ENCODE measurements at places on chromosomes 3 and 15.

DNA sequence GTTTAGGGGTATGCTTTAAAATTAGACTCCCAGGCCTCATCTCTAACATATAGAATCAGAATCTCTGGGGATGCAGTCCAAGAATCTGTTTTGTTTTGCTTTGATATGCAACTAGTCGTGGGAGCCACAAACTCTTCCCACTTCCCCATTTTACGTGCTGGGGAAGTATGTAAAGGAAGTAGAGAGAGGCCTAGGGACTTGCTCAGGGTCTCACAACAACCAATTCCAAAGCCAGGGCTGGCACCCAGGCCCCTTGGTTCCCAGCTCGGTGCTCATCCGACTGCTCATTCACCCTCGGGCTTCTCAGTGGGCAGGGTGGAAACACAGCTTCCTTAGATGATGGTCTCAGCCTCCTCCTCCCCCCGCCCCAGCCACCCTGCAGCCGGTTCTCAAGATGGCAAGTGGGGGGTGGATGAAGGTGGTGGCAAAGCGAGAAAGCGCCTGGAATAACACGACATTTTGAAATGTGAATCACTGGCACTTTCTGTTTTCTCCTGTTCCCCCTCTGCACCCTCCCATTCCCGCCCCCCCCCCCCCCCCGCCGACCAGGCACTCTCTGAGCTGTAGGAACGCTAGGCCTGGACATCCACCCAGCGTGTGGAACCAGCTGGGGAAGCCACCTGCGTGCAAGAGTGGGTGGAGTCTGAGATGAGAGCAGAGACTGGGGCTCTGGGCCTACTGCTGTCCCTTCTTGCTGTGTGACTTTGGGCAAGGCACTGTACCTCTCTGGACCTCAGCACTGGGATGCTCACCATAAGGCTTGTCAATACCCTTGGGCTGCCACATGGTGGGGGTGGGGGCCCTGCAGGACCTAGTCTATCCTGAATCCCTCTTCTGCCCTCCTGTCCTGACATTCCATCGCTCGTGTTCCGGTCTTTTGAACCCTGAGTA, 214.5 kb downstream of the RPLP1 start:
- no peak for DNase-seq

DNA sequence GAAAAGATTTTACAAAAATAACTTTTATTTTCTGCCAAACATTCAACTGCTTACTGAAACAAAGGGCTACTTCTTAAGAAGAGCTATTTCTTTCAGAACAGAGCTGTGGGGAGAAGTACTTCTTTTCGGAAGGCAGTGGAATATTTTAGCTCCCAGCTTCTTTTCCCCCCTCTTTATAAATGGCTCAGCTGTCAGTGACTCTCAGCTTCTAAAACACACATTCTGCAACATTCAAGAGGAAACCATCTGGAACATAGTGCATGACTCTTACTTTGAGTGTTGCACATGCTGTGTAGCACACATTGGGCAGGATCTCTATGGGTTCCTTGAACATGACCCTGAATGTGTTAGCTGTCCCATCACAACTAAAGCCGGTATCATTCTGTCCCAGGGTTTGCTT, 7.0 kb upstream of the C15orf40 start:
- no peak for DNase-seq

GRCh38 chr3:176247191-176247590, 950.1 kb downstream of the TBL1XR1 start:
- no peak for DNase-seq

- no peak for DNase-seq
These were observed 55.8 kb upstream of the DGKG start for GRCh38 chr3:186417791-186418190.

GRCh38 chr15:63072023-63072650, 29.6 kb downstream of the TPM1 start:
- DNase-seq, result no peak

- no peak for DNase-seq
These were observed 229.7 kb downstream of the SLCO3A1 start for GRCh38 chr15:92083190-92083589.

DNA sequence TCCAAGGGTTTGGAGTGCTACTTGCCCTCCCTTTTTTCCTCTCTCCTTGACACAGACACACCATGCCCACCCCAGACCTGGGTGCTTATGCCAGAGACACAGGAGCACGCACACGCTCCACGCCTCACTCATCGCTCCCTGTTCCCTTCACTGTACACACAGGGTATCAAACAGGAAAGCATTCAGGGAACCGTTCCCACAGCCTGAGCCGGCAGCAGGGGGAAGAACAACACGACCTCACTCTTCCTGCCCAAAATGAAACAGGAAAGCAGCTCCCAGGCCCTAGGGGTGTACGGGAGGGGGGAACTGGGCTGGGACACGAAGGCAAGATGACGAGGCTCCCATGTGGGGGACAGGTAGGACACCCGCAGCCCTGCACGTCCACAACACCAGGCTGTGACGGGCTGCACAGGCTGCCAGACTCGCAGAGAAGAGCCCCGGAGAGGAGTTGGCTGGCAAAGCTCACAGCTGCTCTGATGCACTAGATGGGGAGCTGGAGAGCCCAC, 11.2 kb downstream of the DLL4 start:
- DNase-seq, result no peak

- DNase-seq, result no peak
These were observed 260.5 kb downstream of the C3orf38 start for GRCh38 chr3:88410259-88410658.

GRCh38 chr15:87981969-87982368, 274.6 kb downstream of the NTRK3 start:
- DNase-seq, result no peak

DNA sequence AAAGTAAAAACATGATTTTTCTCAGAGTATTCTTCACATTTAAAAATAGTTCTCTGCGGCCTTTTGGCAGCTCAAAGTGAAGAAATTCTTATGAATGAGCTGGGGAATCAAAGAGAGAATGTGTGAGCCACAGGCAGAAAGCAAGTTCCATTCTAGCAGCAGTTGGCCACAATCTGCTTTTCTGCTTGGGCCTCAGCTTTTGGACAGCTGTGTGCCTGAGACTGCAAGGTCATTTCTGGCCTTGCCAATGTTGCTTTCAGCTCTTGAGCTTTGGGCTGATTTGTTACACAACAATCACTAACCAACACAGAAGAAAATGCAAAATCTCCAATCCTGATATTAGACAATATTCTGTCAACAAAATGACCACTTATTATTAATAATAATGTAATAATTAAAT, 14.4 kb upstream of the TM4SF4 start:
- DNase-seq, result no peak

DNA sequence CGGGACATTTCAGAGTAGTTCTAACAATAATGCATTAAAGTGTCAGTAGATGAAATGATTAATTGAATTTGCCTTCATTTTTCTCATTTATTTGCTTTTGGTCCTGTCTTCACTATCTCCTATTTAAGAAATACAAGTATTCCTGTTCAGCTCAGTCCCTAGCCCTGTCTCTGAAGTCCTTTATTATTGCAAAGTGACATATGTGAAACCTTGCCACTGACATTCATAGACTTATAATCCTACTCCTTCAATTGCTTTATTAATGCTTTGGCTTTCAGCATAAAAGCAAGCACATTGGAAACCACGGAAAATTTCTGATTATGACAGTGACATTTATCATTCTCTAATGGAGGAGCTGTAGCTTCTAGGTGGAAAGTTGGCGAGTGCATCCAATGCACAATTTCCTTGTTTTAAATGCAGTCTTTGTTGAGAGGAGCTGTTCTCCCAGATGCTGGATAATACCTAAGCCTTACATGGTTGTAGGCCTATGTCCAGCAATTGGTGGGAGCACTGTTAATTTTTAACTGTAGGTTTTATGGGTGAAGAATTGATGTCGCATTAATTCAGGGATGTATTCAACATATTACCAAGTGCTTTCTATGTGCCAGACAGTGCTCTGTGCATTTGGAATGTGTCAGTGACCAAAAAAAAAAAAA, 337.8 kb downstream of the FEZF2 start:
- DNase-seq, result no peak

DNA sequence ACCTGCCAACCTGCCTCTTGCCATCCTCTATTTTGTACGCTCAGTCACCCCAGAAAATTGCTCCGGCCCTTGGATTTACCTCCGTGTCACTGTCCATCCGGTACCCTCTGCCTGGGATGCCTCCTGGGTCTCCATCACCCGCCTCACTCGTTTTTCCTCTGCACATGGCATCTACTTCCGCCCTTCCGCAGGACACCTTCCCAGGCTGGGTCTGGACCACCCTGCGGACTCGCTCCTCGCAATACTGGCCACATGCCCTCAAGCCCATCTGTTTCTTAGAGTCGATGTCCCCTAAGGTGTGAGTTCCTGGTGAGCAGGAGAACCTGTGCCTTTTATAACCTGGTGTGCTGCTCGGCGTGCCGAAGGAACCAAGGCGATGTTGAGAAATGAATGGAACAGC, 58.5 kb downstream of the APBA2 start:
- DNase-seq, result no peak

- DNase-seq, result no peak
These were observed 2.5 kb downstream of the SNRK start for GRCh38 chr3:43288850-43289249.

DNA sequence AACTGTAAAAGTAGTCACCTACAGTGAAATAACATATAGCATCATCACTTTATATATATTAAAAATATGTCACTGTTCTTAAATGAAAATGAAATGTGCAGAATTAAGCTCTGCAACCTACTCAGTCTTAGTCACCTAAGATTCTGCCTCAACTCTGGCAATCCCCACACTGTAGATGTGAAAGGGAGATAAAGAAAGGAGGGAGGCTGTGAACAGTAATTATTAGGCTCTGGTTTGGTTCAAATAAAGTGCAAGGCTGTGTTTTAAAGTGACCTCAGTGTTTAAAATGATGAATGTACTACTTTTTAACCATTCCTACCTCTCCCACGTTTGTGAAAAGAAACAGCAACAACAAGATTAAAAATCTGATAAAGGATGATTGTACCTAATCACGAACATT, 72.2 kb downstream of the ATP8B4 start:
- DNase-seq, result no peak

GRCh38 chr3:152466784-152467183, 198.1 kb downstream of the MBNL1 start:
- DNase-seq, result no peak

DNA sequence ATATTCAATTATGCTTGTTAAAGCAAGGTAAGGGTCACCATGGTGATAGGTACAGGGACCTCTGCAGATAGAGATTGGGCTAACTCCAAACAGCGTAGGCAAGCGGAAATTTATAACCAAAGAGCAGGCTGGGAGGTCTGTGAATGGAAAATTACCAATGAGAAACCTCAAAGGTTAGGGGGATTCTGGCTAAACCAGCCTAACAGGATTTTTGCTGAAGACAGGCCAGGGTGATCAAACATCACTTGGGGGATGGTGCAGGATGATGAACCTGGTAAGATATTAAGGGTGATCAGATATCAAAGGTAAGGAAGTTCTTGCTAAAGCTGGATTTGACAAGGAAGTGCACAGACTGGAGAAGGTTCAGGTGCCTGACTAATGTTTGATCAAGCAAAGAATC, 35.3 kb upstream of the SNRPN start:
- DNase-seq, result no peak

DNA sequence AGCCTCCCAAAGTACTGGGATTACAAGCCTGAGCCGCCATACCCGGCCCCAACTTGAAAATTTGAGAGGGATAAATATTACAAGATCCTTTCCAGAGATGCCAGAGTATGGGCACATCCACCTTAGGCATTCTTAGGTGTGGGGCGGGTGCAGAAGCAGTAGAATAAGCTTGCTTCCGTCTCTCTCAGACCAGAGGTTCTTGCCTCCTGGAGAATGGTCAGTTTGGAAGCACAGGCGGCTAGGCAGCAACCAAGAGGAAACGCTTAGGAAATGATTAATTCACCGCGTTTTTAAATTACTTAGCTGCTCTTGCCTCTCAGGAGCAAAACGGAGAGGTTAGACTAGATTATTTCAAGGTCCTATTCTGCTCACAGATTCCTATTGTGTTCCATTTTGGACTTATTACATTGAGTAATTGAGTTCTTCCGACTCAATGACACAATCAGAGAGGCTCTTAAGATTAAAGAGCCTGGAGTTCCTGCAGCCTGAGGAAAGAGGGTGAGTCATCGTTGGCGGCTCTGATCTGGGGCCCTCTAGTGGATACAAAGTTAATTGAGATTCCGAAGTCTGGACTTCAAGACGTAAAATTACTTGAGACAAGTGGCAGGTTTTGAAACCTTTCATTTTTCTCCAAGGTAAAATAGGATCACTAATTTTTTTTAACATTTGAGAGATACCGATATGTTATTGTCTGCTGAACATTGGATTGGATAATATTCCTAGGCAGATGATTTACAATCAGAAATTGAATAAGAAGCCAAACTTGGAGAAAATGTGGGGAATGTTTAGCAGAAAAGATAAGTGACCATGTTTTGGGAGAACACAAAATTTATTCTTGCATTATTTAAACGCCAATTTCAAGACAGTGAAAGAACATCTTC, 5.8 kb upstream of the TOPAZ1 start:
- DNase-seq, result no peak

- DNase-seq, result no peak
These were observed 1.9 kb upstream of the ADPGK start for GRCh38 chr15:72785432-72785831.

DNA sequence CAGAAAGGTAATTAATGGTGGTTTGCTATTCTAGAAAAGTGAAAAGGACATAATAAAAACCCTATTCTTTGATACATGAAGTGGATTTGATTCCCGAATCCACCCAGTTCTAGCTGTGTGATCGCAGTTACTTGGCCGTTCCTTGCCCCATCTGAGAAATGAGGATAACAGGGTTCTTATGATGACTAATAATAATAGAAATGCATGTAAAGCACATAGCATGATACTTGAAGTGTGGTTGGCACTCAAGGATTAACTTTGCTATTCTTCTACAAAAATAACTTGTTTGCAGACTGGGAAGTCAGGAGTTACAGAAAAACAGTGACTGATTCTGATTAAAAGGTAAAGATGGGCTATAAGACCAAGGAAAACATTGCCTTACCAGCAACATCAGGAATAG, 26.8 kb downstream of the PARL start:
- no peak for DNase-seq

DNA sequence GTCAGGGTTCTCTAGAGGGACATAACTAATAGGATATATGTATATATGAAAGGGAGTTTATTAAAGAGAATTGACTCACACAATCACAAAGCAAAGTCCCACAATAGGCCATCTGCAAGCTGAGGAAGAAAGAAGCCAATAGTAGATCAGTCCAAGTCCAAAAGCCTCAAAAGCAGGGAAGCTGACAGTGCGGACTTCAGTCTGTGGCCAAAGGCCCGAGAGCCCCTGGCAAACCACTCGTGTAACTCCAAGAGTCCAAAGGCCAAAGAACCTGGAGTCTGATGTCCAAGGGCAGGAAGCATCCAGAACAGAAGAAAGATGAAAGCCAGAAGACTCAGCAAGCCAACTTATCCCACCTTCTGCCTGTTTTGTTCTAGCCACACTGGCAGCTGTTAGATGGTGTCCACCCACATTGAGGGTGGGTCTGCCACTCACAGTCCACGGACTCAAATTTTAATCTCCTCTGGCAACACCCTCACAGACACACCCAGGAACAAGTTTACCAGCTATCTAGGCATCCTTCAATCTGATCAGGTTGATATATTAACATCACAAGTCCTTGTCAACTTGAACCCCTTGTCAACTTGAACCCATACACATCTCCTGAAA, 54.2 kb upstream of the ACAD9 start:
- no peak for DNase-seq
